Stimulated activated CD8-positive, alpha-beta memory T cell treated with anti-CD3 and anti-CD28 coated beads, Interleukin-7, amount 100 ng/mL, for 1 hour (primary cell): ENCODE measurements at places on chromosomes 5 and 9.

- DNase-seq = no peak
Measured at GRCh38 chr9:22452415-22453010, 5.9 kb downstream of the DMRTA1 start.

GRCh38 chr5:103724271-103724670 is 161.7 kb upstream of the NUDT12 start:
- no peak for DNase-seq

- DNase-seq = no peak
Measured at GRCh38 chr9:96141666-96142065, 160.3 kb downstream of the HSD17B3 start.

- DNase-seq = no peak
Measured at GRCh38 chr9:98912450-98912849, 31.3 kb upstream of the COL15A1 start.

DNA sequence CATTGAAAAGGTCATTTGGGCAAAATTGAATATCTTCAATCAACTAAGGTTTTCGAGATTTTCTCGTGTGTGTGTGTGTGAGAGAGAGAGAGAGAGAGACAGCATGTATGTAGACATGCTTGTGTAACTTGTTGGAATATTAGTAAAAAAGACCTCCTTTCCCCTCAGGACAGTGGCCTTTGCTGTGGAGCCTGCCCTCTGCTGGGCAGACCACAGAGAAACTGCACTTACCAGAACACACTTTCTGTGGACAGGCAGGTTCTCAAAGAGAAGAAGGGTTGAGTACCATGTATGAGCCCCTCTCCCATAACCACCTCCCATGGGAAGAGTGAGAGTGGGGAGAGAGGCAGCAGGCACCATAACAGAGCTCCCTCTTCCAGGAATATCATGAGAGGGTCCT is 45.6 kb downstream of the CFAP90 start:
- DNase-seq = no peak

DNA sequence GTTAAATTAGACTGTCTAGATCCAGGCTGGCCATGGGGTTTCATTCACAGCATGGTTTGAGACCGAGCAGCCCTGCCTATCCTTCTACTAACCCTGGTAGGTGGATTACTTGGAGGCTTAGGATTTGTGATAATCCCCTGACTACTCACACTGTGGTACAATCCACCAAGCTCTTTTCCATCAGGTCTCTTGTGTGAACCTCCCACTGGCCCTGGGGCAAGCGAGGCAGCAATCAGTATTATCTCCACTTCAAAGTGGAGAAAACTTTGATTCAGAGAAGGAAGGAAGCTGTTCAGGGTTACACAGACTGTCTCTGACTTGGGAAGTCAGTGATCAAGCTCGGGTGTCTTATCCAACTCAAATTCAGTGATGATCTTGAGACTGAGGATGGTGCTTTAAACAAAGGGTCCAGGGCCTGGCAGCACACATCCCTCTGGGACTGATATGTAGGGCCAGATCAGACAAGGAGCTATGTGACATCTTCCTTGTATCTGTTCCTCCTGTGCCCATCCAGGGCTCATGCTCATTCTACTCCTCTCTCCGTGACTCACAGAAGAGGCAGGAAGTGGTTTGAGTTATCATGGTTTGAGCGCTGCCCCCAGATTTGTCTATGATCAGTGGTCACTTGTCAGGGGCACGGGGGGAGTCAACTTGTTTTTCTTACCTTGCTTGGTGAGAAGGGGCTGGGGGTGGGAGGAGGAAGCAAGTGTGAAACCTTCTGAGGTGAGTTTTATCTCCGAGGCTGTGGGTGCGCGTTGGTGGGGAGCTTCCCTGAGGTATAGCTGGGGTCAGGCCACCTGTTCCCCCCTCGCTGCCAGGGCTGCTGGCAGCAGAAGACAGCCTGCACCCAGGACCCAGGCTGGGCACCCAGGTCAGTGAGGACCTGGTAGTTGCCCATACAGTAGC is 48.6 kb downstream of the RGS3 start:
- peak; percentile 50 for DNase-seq

GRCh38 chr5:157682257-157682656 is 10.9 kb downstream of the C5orf52 start:
- no peak for DNase-seq

GRCh38 chr5:60810438-60811085 is 33.5 kb downstream of the ELOVL7 start:
- no peak for DNase-seq

DNA sequence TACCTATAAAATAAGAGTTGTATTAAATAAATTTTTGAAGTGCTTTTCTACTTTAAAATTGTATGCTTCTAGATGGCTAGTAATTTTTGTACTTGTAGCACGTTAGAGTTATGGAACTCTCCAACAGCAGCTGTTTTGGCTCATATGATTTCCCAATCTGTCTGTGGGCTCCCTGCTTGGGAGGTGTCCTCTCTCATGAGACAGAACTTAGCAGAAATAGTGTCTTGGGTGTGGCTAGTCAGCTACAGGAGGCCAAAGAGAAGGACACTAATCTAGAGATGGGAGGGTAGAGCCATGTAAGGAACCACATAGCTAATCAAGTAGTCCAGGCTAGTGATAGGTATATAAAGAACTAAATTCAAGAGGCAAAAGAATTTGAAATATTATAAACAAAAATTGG is 78.4 kb upstream of the DAB2 start:
- no peak for DNase-seq
